GM12891 (cell line): ENCODE measurements at places on chromosomes 1 and 21.

DNA sequence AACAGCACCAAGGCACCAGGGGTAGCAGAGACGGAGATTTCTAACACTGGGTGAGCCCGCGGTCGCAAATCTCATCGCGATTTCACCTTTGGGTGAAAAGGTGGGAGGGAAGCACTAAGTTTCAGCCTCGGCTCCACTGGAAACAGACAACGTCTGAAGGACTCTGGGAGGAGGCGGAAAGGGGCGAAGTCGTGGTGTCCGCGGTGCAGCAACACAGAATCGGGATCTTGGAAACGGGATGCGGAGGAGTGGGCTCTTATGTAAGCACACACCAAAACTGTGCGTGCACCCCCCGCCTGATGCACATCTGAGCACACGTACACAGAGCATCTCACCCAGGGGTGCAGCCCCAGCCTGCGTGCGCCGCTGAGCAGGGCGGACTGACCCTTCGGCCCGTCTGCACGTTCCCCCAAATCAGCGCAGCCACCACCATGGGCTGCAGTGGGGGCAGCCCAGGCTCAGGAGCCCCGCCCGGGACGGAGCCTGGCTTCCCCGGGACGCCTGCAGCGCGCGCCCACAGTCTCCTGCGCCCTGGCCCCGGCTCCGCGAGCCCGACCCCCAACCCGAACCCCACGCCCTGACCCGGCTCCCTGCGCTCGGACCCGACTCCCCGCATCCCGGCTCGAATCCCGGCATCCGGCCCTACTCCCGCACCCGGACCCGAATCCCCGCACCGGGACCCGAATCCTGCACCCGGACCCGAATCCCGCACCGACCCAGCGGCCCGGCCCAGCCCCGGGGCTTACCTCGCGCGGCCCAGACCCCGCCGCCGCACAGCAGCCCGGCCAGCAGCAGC lies 670 bp downstream of the CLSTN1 start:
- no peak for DNase-seq

- DNase-seq: no peak
Measured at GRCh38 chr1:219626865-219627264, 14.0 kb upstream of the ZC3H11B start.

- DNase-seq: no peak
Measured at GRCh38 chr1:205318231-205318991, 3.1 kb downstream of the NUAK2 start.

DNA sequence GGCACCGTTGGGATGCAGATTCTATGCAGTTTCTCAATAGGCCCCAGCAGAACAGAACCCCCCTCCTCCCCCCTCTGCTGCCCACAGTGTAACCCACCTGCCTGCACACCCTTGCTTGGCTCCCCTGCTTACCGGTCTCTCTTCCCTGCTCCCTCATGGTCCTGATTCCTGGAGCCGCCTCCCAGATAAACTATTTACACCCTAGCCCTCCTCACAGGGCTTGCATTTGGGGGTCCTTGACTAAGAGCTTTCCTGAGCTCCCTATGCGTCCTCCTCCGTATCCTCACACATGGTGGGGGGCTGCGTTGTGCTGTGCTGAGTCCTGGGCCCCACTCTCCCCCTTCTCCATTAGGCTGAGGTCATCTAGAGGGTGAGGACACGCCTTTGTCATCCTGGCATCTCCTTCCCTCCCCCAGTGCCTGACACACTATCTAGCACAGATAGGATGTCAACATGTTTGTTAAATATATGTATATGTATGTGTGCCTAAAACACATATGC lies 121.9 kb downstream of the GRIK3 start:
- no peak for DNase-seq

- no peak for DNase-seq
Measured at GRCh38 chr1:156560585-156561163, 11.7 kb downstream of the IQGAP3 start.

DNA sequence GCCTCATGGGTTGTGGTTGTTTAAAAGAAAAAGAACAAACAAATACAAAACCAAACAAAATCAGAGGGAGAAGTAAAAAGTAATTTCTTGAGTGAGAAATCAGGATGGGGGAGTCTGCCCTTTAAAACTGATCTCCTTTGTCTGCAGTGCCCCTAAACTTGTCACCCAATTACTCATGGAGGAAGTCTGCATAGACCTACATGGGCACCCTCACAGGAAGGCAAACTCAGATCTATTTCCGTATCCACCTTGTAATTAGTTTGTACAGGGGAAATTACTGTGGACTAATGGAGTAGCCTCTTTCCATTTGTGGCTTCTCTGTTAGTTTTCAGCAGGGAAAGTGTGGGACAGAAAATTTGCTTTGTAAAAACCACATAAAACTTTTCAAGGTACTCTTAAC lies 600.4 kb downstream of the ADGRL2 start:
- DNase-seq: no peak

DNA sequence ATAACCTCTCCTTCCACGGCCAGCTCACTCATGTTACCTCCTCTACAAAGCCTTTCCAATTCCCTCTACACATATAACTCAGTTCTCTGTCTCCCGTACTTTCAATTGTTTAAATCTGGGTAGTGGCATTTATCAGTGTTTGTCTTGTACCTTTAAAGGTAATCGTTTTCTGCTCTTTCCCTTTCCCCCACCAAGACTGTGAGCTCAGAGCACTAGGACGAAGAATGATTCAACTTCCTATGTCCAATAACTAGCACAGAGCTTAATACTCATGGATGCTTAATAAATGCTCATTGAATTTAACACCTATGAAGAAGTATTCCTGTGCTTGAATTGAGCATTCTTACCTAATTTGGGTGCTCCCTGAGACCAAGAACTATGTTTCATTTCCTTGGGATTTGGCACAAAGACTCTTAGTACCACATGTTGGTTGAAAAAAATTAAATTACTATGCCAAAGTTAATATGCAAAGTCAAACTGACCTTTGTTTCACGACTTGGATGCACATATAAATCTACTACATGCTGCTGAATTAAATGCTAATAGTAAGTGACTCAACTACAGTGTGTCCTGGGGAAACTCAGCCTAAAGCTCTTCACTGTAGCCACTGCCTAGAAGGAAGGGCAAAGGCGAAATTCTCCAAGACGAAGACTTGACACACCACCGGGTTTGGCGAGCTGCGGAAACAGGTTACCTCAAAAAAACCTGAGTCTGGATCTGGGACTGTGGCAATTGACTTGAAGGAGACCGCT lies 30.6 kb upstream of the C1orf185 start:
- DNase-seq: no peak

DNA sequence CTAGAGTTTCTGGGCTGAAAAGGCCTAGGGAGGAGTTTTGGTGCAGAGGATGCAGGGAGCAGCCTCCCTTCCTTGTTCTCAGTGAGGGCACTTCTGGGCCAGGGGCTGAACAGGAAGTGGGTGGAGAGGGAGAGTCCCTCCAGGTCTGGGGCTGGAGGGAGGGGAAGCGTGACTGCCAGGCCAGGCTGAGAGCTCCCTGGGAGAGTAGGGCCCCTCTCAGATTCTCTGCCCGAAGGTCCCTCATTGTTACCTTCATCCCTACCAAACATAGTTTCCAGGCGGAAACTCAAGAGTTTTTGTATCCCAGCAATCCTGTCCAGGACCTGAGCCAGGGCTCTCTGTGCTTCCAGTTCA lies 36.8 kb downstream of the CITED4 start:
- DNase-seq: peak; percentile 53

GRCh38 chr1:93598861-93599439 lies 82.7 kb downstream of the BCAR3 start:
- DNase-seq: no peak

DNA sequence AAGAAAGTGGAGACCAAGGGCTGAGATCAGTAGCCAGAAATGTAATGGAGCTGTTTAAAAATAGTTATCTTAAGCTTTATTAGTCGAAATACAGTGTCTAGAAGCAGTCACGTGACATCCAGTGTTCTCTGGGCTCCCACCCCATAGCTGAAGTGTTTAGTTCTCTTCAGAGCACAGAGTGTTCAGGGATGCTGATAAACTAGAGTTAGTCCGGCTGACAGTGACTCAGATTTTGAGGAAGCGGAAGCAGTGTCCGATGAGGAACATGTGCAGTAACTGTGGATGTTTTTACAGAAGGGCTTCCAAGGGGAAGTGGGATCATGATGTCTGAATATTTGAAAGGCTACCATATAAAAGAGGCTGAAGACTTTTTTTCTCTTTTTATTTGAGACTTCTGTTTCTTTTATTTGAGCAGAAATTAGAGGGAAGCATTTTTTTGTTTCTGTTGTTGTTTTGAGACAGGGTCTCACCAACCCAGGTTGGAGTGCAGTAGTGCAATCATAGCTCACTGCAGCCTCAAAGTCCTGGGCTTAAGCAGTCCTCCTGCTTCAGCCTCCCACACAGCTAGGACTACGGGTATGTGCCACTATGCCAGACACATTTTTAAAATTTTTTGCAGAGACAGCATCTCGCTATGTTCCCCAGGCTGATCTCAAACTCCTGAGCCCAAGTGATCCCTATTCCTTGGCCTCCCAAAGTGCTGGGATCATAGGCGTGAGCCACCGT lies 124.2 kb downstream of the GALNT2 start:
- DNase-seq: no peak

GRCh38 chr1:197706601-197707000 lies 68.7 kb downstream of the DENND1B start:
- no peak for DNase-seq

DNA sequence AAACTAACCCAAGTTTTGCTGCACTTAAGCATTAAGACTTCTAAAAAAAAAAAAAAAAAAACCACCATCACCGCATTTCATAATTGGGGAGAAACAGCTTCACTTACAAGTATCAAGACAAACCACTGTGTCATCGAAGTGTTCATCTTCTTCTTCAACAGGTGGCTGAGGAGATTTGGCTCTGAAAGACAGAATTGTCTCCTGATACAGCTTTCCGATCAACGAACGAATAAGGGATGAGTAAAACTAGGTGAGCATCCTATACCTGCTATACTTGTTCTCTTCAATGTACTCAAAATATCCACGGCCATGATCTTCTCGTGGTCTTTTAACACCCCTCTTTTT lies 2.0 kb downstream of the HNRNPU start:
- DNase-seq: no peak

DNA sequence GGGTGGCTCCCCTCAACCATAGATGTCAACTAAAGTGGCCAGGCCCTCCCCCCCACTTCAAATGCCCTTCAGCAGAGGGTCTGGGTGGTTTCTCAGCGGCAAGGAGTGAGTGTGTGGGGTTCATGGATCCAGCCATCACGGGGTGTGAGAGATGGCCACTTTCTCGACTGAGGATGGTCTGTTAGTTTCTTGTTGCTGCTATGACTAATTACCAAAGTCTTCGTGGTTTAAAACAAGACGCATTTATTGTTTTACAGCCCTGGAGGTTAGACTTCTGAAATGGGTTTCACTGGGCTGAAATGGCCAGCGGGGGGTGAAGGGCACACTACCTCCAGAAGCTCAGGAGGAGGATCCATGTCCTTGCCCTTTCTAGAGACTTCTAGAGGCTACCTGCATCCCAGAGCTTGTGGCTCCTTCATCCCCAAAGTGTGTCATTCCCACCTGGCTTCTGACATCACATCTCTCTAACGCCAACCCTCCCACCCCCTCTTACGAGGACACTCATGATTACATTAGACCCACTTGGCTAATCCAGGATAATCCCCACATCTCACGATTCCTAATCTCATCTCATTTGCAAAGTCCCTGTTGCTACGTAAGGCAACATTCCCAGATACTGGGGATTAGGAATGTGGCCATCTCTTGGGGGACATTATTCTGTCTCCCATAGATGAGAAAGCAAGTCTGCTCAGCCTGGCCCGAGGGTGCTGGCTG lies 53.0 kb downstream of the EPHB2 start:
- peak; percentile 64 for DNase-seq

GRCh38 chr21:31921079-31921478 lies 48.3 kb downstream of the HUNK start:
- DNase-seq: no peak

DNA sequence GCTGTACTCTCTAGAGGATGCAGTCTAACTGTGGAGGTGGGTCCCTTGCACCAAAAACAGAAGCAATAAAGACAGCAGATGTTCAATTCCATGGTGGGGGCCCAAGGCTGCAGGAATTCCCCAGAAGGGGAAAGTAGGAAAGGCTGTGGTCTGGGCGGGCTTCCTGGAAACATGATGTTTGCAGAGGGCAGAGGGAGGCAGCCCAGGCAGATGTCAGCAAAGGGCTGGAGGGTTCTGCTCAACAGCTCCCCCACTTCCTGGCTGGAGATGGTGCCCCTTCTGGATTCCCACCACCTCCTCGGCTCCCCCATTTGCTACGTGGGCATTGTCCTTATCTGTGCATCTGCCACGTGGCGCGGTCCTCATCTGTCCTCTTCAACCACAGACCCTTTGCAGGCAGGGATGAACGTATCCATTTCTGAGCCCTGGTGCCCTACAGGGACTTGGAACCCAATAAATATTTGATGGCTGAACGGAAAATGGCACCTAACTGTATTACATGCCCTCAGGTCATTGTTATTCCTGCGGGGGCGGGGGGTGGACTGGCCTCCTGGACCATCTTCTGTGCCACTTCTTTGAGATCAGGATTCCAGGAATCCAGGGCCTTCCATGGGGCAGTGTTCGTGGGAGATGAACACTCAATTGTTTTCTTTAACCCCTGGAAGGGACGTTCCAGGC lies 8.4 kb upstream of the GUCA2B start:
- no peak for DNase-seq

DNA sequence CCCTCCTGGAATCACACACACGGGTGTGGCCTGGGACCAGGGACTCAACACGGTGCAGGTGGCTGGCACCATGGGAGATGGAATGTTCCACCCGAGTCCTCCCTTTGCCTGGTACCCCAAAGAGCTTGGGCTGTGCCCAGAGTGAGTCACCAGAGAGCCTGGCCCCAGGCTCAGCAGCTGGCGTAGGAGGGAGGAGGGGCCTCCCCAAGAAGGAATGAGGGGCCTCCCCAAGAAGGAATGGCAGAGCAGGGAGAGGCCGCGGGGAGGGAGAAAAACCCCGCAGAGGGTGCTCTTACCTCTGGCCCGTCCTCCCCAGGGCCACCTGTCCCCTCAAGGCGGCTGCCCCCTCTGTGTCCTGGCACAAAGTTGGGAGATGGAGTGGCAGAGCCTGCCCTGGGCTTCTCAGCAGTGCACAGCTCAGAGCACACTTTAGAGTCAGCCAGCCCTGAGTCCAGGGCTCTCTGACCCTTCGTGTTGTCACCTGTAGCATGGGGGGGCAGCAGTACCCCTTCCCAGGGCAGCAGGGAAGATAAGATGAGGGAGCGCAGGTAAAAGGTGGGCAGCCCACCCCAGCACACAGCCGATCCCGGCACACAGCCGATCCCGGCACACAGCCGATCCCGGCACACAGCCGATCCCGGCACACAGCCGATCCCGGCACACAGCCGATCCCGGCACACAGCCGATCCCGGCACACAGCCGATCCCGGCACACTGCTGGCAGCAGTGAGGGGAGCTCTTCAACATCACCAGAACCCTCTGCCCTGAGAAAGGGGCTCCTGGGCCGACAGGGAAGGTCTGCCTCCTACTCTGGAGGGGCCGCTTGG lies 20.2 kb upstream of the KCNAB2 start:
- DNase-seq: no peak

- no peak for DNase-seq
Measured at GRCh38 chr1:63563745-63564144, 29.5 kb upstream of the PGM1 start.
